ENCODE measurements at places on chromosomes 1 and 21. TPM values are rescaled to one million over a fixed set of nuclear protein-coding genes. Genes with fewer than 3 reads are reported as not detected.

Gene RGS8
- total RNA-seq, result not detected

Gene FNDC5
- total RNA-seq, result not detected

Gene TMCC2
- 0.99 TPM for total RNA-seq

Gene RXFP4
- total RNA-seq, result not detected

Gene CATSPERE
- 0.31 TPM for total RNA-seq

Gene SUSD4
- 48.3 TPM for total RNA-seq

Gene PIK3R3
- total RNA-seq, result 7.6 TPM

Gene RHD
- total RNA-seq, result not detected

Gene GSTM5
- 2.2 TPM for total RNA-seq

Gene SNRPE
- 59.5 TPM for total RNA-seq
